Activated CD4-positive, alpha-beta T cell treated with anti-CD3 and anti-CD28 coated beads, Interleukin-2, amount 50 U/mL, for 1 hour (primary cell): ENCODE measurements at places on chromosomes 12 and 14.

DNA sequence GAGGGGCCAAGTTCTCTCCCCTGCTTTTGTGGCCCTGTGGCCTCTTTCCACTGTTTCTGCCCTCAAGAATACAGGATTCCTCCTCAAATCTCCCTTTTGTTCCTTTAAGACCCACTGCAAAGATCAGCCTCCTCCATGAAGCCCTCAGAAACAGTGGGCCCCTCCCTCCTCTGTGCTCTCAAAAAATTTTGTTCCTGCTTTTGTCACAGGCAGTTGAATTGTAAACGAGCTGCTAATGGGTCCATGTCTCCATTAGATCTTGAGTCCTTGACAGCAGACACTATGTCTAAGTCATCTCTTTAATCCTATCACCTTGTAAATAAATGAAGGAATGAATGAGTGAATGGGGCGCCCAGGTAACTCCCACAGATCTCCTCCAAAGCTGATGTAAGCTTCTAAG, 175.2 kb downstream of the ESRRB start:
- no peak for DNase-seq

DNA sequence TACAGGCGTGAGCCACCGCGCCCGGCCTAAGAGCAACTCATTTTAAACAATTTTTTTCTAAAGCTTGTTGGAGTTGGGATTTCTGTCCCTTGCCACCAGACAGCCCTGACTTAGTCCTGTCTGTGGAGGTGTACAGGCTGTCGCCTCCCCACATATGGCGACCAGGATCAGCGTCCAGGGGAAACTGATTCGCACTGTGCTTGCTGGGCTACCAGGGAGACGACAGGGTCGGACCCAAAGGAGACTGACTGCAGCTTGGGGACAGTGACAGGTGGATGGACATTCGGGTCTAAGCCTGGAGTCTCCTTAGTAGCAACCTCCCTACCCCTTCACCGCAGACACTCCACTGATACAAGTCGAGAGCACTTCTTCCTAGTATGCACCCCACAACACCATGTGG, 40.3 kb downstream of the TRAFD1 start:
- DNase-seq: no peak

DNA sequence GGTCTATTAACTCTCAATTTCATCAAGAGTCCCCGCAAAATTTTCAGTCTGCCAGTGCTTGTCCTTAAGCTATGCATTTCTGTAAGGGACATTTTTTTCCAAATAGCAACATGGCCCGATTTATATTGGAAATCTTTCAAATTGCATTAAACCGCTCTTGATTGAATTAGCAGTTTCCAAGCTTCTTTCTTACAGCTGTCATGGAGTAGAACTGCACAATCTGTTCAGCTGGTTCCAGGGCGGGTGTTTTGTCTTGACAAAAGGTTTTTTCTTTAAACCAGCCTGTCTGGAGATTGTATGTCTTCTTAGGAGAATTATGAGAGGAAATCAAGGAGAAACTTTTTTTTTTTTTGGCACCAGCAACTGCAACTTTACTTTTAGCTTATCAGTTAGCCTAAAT, 185.8 kb downstream of the ALG10B start:
- DNase-seq: no peak

DNA sequence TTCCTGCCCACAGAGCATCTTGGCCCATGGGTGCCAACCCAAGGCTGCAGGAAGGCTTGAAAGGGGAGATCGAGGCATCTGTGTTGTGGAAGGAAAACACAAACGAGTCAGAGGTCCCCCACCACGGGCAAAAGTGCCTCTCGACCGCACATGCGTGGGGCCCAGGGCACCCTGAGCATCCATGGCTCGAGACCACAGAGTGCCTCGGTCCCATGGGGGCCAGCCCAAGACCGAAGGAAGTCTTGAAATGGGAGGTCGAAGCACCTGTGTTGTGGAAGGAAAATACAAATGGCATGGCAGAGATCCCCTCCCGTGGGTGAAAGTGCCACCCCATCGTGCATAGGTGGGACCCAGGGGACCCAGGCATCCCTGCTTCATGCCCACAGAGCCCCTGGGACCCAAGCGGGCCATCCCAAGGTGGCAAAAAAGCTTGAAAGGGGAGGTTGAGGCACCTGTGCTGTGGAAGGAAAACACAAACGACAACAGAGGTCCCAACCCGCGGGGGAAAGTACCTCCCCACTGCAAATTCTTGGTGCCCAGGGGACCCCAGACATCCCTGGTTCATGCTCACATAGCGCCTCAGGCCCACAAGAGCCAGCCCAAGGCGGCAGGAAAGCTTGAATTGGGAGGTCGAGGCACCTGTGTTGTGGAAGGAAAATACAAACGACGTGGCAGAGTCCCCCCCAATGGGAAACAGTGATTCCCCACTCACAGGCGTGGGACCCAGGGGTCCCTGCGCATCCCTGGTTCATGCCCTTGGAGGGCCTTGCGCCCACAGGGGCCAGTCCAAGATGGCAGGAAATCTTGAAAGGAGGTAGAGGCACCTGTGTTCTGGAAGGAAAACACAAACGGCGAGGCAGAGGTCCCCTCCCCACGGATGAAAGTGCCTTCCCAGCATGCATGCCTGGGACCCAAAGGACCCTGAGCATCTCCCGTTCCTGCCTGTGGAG, 373.0 kb downstream of the ALG10 start:
- DNase-seq: no peak

GRCh38 chr12:46839964-46840363, 14.2 kb upstream of the SLC38A4 start:
- no peak for DNase-seq

- no peak for DNase-seq
Observed at GRCh38 chr12:202081-202731, 11.8 kb downstream of the SLC6A12 start.

DNA sequence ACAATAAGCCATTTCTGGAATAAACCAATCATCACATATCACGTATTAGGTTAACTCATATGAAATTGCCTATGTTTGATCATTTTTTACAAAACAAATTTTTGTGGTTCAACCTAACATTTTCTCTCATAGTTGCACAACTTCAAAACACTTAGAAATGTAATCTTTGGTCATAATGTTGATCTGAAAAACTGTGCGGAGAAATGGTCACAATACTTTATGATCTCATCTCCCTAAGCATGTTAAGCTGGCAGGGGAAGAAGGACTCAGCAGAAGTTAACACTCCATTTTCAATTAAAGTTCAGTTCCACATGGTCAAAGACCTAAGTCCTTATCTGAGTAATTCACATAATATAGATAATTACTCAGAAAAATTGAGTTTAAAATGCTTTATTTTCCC, 194.8 kb downstream of the CAPZA3 start:
- no peak for DNase-seq

DNA sequence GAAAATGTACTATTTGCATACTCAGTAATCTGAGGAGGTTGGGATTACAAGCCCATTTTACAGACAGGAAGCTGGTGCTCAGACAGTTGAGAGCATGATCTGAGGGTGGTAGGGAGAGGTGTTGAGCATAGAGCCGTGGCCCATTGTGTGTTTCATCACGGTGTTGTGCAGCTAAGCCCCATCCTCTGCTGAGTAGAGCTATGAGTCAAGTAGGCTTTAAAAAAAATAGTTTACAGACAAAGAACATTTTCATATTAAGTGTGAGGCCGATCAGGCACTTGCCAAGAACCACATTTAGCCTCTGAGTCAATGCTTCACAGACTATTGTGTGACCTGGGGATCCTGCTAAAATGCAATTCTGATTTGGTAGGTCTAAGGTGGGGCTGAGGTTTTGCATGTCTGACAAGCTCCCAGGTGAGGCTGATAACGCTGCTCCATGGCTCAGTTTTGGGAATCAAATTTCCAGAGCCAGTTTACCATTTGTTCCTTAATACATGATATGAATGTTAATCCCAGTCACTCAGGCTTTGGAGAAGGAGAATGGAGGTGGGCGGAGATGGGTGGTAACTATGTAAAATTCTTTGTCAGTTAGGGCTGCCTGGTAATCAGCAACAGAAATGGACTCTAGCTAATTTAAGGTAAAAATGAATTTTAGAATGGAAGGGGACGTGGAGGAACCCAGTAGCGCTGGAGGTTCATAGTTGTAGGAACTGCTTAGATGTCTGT, 22.2 kb downstream of the ZNF664 start:
- no peak for DNase-seq

- DNase-seq: no peak
Observed at GRCh38 chr12:32302218-32303173, 96.9 kb upstream of the FGD4 start.

DNA sequence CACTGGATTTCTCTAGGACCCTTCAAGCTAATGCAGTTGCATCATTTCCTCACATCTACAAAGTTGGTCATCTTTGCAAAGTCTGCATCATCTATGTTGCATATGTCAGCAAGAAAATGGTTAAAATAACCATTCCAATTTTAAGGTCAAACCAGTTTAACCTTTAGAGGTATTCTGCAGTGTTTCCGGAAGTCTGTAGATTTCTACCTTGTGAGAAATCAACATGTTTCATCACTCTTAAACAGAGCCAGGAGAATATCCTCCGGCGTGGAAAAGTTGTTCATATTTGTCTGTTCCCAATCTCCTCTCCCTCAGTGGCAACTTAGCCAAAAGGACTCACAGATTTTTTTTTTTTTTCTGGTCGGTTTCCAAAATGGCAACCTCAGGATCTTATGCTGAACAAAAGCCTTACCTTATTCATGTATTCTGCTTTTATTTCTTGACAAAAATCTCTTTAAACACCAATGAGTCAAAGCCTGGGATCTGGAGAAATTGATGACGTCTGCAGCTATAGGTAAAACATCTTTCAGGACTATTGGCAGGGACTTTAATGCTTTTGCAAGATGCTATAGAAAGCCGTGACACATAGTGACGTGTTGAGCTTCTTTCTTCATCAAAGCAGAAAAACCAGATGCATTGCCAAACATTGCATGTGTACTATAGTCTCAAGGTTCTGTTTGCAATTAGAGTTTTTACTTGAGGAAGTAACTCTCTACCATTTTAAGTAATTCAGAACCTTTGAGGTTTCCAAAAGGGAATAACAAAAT, 16.0 kb upstream of the CDK17 start:
- no peak for DNase-seq

GRCh38 chr12:103924761-103925641, 5.2 kb upstream of the HSP90B1 start:
- DNase-seq: no peak

DNA sequence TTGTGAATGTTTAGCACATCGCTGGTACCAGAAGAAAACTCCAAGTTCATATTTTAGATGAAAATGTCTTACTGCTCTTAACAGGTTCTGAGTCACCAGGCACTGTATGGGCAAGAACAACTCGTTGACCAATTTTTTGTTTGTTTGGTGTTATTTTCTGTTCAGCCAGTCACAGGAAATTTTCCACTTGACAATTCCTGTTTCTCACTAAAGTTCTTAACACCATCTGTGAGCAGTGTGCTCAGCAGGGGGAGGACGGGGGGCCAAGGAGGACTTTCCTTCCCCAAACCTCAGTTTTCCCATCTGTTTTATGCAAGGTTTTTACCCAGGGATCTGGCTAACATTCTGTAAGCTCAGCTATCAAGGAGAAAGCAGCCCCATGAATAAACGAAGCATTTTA, 3.0 kb downstream of the NUAK1 start:
- DNase-seq: no peak

- DNase-seq: no peak
Observed at GRCh38 chr14:90513161-90514014, 116.6 kb downstream of the CALM1 start.

GRCh38 chr14:74216671-74217070, 22.6 kb upstream of the VSX2 start:
- no peak for DNase-seq

DNA sequence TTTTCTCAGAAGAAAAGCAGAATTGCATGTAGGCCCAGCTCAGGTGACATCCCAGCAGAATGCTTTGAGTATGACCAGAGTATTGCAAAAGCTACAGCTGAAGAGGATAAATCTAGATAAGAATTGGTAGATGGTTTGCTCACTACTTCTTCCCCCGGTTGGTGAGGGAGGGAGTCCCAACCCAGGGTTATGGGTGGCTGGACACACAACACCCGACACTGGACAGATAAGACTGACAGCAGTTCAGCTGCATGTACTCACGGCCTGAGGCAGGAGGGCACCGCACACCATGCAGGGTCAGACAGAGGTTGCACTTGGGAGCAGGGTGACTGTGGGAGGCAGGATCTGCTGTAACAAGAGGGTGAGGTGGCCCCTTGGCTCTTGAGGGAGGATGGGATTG, 1.7 kb upstream of the CLEC4C start:
- DNase-seq: no peak

DNA sequence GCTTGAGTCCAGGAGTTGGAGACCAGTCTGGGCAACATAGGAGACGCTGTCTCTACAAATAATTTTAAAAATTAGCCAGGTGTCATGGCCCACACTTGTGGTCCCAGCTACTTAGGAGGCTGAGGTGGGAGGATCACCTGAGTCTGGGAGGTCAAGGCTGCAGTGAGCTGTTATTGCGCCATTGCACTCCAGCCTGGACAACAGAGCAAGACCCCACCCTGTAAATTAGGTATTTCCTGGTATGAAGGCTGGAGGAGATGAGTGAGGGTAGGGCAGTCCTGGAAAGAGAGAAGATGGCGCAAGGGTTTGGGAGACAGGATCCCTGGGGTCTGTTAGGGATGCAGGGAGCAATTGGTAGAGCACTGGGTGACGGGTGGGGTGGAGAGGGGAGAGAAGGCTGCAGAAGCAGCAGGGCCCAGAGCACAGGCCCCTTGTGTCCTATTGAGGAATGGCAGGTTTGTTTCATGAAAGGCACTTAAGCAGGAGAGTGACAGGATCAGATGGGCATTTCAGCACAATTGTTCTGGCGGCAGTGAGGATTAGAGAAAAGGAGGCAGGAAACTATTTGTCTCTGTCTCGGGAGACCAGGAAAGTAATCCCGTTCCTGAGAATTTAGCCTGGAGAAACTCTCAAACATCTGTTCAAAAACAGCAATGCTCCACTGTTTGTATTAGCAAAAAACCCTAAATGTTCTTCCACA, 47.2 kb upstream of the KTN1 start:
- DNase-seq: no peak

- DNase-seq: no peak
Observed at GRCh38 chr12:50222275-50222783, 55.2 kb upstream of the CERS5 start.

GRCh38 chr14:68710776-68711175, 82.1 kb downstream of the ZFP36L1 start:
- DNase-seq: no peak

DNA sequence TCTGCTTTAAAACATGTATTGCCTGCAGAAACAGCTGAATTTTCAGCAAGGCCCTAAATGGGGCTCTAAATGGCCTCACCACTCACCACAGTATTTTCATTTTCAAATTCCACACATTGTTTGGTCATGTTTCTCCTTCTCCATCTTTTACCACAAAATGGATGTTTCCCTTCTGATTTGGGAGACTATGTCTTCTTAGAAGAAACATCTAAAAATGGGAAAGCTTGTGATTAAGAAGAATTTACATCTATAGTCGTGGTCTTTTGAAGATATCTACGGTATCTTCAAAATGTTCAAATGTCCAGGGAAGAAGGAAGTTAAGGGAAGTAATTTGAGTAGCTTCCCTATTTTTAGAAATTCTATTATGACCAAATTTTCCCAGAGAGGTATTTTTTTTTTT, 20.7 kb upstream of the TUBA1C start:
- DNase-seq: no peak

- no peak for DNase-seq
Observed at GRCh38 chr14:68961361-68961760, 17.7 kb downstream of the ACTN1 start.

- DNase-seq: no peak
Observed at GRCh38 chr12:88241862-88242570, 99.9 kb downstream of the TMTC3 start.
